ENCODE measurements at places on chromosomes 5 and 9. TPM values are rescaled to one million over a fixed set of nuclear protein-coding genes. Genes with fewer than 3 reads are reported as not detected.

DNA sequence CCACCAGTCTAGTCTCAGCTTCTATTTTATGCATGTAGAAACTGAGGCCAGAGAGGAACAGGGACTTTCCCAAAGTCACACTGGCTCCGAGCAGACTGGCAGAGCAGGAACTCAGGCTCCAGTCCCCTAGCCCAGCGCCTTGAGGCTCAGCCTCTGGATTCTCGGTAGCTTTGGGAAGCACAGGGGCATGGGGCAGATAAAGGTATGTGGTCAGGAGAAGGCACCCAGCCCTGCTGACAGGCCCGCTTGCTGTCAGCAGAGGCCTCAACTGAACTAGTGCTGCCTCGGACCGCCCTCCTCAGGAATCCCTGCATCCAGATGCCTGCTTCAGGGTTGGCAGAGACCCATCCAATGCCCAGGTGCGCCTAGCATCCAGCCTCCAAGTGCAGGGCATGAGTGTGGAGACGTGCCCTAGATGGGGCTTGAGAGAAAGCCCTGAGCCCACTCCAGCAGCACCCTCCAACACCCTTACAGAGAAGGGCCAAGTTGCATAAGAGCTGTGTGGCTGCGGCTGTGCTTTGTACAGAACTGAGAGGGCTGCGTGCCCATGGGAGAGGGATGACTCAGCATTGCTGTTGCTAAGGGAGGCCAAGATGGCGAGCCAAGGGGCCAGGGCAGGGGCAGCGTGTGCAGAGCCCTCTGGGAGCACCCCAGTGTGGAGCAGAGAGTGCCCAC lies 168.6 kb downstream of the MACROH2A1 start:
- DNase-seq: peak; percentile 39

GRCh38 chr9:133141833-133142595 lies 21.0 kb upstream of the RALGDS start:
- DNase-seq: no peak

DNA sequence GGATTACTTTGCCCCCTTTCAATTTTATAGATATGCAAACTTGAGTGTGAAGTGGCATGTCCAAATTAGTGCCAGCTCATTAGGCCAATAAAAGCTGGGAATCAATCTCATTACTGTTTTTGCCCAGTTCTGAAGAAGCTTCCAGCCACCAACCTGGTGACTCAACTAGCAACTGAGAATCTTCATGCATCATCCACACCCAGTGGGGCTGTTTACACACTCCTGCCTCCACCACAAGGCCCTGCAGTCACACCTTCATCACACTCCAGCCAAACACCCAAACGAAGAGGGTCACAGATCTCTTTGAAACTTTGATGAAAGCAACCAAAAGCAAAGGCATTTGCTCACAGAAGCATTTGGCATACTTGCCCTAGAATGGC lies 41.3 kb upstream of the S1PR3 start:
- no peak for DNase-seq

DNA sequence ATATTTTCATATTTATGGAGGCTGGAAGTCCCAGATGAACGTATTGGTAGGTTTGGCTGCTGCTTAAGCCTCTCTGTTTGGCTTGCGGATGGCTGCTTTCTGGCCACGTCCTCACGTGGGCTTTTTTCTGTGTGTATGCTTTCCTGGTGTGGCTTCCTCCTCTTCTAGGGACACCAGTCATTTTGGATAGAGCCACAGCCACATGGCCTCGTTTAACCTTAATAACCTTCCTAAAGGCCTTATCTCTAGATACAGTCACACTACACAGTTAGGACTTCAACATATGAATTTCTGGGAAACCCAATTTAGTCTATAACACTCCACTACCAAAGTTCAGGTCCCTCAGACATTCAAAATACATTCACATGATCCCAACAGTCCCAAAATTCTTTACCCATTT lies 26.9 kb downstream of the NUTM2F start:
- no peak for DNase-seq

GRCh38 chr5:84436866-84437265 lies 52.2 kb upstream of the EDIL3 start:
- DNase-seq: no peak

GRCh38 chr5:123545506-123545905 lies 33.5 kb downstream of the CSNK1G3 start:
- peak; percentile 8 for DNase-seq

GRCh38 chr9:113564498-113565237 lies 101.1 kb downstream of the RGS3 start:
- DNase-seq: peak; percentile 83

GRCh38 chr9:80586786-80587330 lies 1015.1 kb downstream of the TLE4 start:
- DNase-seq: no peak

DNA sequence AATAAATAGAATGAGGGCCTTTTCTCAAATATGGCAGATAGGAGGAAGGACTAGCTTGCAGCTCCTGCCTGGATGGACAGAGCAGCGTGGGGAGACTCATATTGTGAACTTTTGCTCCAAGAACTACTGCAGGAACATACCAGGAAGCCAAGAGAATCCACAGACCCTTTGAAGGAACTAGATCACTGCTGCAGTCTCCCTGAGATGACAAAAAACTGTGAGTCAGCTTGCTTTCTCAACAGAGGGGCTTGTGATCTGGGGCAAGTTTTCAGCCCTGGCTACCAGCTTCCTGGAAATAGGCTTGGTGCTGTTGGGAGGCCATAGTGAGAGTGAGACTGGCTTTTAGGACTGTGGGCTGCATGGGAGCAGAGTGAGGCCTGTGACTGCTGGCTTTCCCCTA lies 170.6 kb upstream of the TRIM32 start:
- DNase-seq: no peak

DNA sequence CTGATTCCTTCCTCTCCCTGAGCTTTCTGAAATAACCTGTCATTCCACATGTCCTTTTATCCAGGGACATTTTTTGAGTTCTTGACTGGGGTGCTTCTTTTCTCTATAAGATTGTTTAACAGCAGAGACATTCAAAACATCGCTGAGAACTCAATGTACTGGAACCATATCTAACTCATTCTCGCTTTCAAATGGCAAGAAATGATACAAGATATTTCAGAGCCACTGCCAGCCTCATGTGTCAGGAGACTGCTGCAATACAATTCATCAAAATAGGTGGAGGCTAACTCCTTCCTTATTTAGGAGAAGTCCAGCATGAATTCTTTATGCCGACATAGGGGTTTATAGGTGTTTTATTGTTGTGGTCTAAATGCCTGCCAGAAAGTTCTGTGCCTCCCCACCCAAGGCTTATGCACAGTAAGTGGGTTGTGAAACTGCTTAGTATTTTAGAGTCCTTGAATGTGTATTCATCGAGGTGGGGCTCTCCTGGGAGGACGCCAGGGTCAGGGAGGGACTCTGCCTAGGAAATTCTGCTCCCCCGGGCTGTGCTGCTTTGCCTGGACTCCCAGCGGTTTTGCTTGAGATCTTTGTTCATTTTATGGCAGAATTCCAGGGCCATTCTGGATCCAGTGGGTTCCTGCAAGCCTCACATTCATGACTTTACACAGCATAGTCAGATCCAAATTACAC lies 53.9 kb downstream of the ZNF474 start:
- peak; percentile 79 for DNase-seq

GRCh38 chr5:58410441-58410840 lies 49.4 kb downstream of the PLK2 start:
- peak; percentile 65 for DNase-seq

DNA sequence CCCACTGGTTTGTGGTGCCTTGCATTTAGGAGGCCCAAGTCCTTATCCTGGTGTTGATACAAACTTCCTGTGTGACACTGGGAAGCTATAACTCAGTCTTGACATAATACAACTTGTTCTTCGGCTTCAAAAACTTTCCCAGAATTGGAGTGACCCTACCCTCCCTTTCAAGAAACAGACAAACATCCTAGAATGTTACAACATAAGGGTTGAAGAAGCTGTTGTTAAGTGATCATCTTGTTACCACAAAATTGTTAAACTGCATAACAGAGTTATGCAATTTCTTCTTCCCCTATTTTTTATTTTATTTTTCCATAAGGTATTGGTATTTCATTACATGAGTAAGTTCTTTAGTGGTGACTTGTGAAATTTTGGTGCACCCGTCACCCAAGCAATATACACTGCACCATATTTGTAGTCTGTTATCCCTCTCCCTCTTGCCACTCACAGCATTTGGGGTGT lies 21.3 kb downstream of the TLR4 start:
- no peak for DNase-seq

DNA sequence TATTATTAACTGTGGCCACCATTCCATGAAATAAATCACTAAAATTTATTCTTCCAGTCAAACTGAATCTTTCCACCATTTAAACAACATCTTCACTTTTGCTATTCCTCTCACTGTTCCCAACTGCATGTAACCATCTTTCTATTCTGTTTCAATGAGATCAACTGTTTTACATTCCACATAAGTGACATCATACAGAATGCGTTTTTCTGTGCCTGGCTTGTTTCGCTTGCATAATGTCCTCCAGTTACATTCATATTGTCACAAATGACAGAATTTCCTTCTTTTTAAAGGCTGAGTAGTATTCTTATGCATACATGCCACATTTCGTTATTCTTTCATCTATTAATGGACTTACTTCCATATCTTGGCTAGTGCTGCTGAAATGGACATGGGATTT lies 738.2 kb downstream of the SEMA5A start:
- DNase-seq: no peak

DNA sequence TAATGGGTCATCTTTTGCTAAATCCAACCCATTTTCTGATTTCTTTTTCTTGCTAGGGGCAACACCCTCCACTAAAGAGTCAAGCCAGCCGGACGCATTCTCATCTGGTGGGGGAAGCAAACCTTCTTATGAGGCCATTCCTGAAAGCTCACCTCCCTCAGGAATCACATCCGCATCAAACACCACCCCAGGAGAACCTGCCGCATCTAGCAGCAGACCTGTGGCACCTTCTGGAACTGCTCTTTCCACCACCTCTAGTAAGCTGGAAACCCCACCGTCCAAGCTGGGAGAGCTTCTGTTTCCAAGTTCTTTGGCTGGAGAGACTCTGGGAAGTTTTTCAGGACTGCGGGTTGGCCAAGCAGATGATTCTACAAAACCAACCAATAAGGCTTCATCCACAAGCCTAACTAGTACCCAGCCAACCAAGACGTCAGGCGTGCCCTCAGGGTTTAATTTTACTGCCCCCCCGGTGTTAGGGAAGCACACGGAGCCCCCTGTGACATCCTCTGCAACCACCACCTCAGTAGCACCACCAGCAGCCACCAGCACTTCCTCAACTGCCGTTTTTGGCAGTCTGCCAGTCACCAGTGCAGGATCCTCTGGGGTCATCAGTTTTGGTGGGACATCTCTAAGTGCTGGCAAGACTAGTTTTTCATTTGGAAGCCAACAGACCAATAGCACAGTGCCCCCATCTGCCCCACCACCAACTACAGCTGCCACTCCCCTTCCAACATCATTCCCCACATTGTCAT lies 72.0 kb downstream of the NUP214 start:
- no peak for DNase-seq

DNA sequence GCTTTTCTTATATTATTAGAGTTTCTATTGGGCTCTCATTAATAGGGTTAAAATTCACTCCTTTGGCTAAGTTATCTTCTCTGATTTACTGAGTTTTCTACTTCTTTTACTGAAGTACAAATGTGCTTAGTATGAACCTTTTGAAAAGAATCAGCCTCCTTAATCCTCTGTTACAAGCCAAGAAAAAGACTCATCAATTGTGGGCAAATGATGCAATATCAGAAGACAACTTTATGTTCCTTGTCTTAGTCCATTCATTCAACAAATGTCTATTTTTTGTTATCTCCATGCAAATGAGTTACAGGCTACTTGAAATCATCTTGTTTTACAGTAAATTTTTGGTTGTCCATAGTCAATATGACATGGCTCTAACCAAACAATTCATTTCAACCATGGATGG lies 40.3 kb downstream of the SNCAIP start:
- no peak for DNase-seq

DNA sequence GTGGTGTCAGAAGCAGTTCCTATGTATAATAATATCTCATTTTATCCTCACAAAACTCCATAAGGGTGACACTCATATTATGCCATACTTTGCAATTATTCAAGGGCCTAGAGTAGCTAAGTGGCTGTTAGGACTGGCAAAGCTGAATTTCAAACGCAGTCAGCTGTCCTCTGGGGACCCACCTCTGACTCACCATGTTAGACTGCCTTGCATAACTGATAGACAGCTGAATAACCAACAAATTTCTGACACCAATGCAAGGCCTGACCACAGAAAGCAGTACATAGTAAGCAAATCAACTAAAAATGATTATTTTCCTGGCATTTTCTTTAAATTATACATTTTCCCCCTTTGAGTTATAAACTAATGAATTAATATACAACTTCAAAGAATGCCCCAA lies 251.6 kb upstream of the PTGER4 start:
- DNase-seq: no peak

DNA sequence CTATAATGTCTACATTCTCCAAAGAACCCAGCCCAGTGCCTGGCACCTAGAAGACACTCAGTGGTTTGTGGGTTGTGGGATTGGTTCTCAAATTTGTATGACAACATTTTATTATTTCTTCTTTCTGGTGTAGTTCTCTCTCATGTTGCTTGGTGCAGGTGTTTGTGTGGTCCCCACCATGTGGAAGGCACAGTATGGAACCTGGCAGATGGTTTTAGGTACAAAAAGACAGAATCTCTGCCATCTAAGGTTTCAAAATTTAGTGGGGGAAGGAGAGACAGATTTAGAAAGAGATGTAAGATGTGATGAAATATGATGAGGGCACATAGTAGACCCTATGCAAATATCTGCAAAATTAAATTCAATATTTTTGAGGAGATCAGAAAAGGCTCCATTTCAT lies 323.8 kb downstream of the CDK5RAP2 start:
- DNase-seq: no peak

DNA sequence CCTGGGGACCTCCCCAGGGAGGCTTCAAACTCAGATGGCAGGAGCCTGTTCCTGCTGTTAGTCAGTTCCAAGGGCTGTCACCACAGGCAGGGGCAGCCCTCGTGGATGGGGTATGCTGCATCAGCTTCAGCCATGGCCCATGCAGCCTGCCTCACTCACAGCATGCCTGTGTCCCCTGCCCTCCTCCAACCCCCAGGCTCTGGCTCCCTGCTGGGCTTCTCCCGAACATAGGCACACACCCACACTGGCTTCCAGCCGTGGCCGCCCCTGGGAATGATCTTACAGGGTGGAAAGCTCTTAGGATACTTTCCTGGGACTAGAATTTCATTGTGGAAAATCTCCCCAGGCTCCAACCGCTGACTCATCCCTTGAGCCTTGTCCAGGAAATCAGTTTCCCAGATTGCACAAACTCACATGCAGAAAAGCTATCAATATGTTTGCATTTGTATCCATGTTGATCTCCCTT lies 163.8 kb downstream of the SEC61B start:
- peak; percentile 39 for DNase-seq

DNA sequence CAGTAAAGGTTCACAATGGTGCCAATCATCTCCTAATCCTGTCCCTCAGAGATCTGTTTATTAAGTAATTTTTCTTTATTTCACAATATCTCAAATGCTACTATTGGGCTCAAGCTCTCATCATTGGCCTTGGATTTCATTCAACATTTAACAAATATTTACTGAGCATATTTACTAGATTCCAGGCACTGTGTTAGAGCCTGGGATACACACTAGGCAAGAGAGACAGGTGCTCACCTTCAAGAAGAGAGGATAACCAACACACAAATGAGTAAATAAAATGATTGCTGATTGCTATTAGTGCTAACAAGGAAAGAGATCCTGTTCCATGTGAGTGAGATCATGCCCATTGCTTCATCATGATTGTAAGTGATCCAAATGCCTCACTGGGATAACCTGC lies 27.4 kb downstream of the PPP2R2B start:
- DNase-seq: no peak

TUSC1 gene
- 0.41 TPM for total RNA-seq

PAEP gene
- not detected for total RNA-seq

BTNL9 gene
- not detected for total RNA-seq

PCDHB14 gene
- total RNA-seq: 2.6 TPM

SLC31A1 gene
- 35.5 TPM for total RNA-seq

GMCL2 gene
- not detected for total RNA-seq

CARTPT gene
- total RNA-seq: not detected

STPG3 gene
- not detected for total RNA-seq
